ENCODE measurements at places on chromosomes 16 and 17.
A peak's percentile ranks its signal among the peaks of the same experiment; 100 is the strongest.

DNA sequence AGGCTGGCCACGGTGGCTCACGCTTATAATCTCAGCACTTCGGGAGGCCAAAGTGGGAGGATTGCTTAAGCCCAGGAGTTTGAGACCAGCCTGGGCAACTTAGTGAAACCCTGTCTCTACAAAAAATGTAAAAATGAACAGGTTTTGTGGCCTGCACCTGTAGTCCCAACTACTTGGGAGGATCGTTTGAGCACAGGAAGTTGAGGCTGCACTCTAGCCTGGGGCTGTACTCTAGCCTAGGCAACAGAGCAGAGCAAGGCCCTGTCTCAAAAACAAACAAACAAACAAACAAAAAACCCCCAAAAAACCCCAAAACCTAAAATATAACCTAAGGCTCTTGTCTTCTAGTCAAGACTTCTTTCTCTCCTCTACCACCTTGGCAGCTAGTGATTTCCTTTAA is 7.4 kb upstream of the HIGD1B start:
- no peak for DNase-seq

- no peak for DNase-seq
Observed at GRCh38 chr16:28186752-28187151, 25.0 kb downstream of the XPO6 start.

GRCh38 chr17:19502517-19502916 is 31.1 kb upstream of the SLC47A1 start:
- DNase-seq, result peak; percentile 32

- no peak for DNase-seq
Observed at GRCh38 chr17:80017226-80018010, 18.3 kb downstream of the TBC1D16 start.

DNA sequence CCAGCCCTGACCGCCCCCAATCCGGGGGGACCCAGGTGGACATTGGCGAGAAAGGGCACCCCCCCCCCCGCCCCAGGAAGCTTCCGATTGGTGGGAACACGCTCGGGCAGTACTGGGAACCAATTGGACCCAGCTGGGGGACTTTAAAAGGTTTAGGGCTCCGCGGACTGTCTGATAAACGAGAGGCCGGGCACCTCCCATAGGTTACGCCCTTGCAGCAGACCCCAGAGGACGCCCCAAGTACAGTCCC is 245 bp downstream of the TMEM256 start:
- no peak for DNase-seq

- DNase-seq, result no peak
Observed at GRCh38 chr17:36600936-36601302, 464 bp upstream of the MRM1 start.

DNA sequence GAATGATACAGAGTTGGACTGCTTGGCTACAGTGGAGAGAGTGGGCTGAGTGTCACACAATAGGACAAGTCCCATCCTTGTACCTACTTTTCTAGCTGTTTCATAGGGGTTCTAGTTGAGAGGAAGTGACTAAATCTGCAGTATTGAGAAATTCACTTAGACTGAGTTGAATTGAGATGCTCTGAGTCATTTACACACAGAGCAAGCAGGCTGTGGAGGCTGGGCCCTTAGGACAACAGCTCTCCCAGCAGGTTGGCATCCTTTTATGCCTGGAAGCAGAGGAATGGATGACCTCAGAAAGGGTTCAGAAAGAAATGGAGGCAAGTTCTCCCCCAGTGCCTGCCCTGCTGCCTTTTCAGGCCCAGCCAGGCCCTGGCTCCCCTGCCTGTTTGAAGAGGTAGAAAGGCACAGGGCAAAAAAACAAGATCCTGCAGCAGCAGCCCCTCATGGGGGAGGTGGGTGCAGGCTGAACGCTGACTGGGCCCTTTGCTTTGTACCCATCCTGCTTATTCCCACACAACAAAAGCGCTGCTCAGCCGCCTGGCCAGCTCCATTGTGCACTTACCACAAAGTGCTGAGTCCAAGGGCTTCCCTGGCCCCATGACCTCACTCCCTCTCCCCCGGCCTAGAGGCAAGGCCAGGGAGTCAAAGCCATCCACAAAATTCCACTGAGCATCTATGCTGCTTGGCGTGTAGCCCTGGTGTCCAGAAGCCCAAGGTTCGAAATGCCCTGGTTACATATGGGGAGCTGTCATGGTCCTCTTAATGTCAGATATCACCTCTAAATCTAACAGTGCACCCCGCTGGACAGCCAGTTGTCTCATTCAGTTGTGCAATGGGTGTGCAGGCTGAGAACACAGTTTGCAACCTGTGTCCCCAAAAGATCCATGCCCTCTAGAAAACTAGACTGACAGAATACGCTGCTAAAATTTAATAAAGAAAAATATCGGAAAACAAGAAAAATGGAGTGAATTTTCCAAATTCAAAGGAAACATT is 5.4 kb upstream of the CRYBA1 start:
- DNase-seq, result peak; percentile 31

DNA sequence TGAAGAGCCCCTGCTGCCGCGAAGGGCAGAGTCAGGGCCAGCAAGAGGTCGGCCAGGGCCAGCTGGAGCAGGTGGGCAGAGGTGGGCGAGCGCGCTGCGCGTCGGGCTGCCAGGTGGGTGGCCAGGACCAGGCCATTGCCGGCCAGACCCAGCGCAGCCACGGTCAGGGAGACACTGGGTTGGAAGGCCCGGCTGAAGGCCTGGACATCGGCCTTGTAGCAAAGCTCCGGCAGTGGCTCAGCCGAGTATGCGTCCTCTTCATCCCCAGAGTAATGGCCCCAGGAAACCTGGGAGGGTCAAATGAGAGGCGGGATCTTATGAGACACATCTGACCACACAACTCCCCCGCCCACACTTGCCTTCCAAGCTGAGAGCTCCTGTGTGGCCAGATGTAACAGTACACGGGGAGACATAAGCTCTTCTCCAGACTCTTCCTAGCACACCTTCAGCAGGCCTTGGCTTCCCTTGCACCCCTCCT is 1.3 kb downstream of the CCR10 start:
- DNase-seq, result no peak

GRCh38 chr16:56532714-56533113 is 12.9 kb upstream of the BBS2 start:
- DNase-seq, result no peak

- no peak for DNase-seq
Observed at GRCh38 chr16:86527366-86527765, 17.0 kb downstream of the FOXF1 start.

DNA sequence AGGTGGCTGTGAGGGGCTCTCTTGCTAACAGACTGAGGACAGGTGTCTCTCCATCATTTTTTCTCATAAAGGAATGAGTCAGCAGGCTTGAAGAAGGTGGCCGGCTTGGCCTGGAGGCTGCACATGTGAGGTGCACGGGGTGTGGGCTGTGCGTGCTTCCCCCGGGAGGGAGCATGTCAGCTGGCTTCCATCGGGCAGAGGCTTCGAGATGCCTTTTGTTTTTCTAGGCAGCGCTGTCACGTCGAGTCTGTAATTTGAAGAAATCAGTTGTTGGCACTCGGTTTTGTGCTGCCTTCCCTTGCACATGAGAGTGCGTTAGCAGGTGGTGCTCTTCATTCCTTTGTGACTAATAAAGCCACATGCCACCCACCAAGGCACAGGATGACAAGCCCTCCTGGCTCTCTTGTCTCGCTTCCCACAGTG is 89.7 kb downstream of the NPIPB11 start:
- DNase-seq, result no peak

- no peak for DNase-seq
Observed at GRCh38 chr16:31134091-31134571, 1.4 kb downstream of the PRSS8 start.

GRCh38 chr17:11950771-11951519 is 46.3 kb downstream of the ZNF18 start:
- DNase-seq, result no peak

- DNase-seq, result no peak
Observed at GRCh38 chr16:53769787-53770186, 65.8 kb downstream of the FTO start.

- no peak for DNase-seq
Observed at GRCh38 chr16:9081158-9081557, 10.3 kb upstream of the HAPSTR1 start.

- peak; percentile 50 for DNase-seq
Observed at GRCh38 chr17:78013683-78014467, 55.4 kb downstream of the TNRC6C start.

- DNase-seq, result no peak
Observed at GRCh38 chr17:8140065-8141029, 11.9 kb downstream of the PER1 start.

DNA sequence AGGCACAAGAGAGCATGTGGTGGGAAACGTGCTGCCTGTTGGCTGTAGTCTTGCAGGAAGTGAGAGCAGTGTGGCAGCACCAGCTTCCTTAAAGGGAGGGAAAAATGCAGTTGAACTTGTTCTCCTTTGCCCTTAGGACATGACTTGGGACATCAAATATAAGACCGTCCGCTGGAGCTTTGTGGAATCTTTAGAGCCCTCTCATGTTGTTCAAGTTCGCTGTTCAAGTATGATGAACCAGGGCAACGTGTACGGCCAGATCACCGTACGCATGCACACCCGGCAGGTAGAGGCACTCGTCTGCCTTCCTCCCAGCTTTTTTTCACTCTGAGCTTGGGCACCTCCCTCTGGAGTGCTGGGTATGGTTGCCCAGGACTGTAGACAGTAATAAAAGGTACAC is 23.3 kb downstream of the GPR179 start:
- no peak for DNase-seq

- no peak for DNase-seq
Observed at GRCh38 chr16:5001571-5001970, 32.2 kb downstream of the NAGPA start.

Measured in stimulated activated CD4-positive, alpha-beta T cell treated with anti-CD3 and anti-CD28 coated beads, Interleukin-15, amount 100 ng/mL, for 24 hours (primary cell).